ENCODE measurements at places on chromosomes 11 and 22. TPM values are rescaled to one million over a fixed set of nuclear protein-coding genes. Genes with fewer than 3 reads are reported as not detected.
A peak's percentile ranks its signal among the peaks of the same experiment; 100 is the strongest.

DNA sequence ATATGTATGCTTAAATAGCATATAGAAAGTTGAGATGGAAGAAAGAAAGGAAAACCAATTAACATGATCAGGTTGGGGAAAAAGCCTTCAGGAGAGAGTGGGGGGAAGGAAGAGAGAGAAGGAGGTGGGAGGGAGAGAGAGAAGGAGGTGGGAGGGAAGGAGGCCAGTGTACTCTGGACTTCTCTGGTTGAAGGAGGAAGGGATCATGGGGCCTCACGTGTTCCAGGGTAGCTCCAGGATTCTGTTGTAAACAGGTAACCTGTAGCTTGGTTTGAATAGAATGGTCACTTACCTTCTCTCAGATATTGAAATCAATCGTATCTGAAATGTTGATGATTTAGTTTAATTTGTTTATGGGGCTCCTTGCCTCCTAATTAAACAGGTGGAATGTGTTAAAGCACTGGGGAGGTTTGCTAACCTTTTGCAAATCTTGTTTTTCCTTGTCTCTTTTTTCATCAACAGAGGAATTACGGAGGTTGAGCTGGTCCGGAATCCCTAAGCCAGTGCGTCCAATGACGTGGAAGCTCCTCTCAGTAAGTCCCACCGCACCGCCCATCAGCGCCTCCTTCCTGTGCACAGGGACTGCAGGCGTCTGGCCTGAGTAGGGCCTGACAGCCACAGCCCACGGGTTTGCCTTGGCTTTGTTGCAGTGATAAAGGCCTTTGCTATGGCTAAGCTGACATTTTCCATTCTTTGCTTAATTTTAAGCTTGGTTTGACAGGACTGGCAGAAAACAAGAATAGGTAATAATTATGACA, 115.9 kb downstream of the TBC1D22A start:
- H3K27me3 ChIP-seq: no peaks in the 10 kb centered on the region
- peak overlapping the region; percentile 83 for H3K27ac ChIP-seq
- peaks cover 10% of the 10 kb centered on the region for H3K36me3 ChIP-seq
- DNase-seq: peak; percentile 48
- H3K4me3 ChIP-seq: no peak overlapping the region

Gene CD3D
- total RNA-seq: 0.89 TPM

Gene POTEH
- total RNA-seq: not detected

DNA sequence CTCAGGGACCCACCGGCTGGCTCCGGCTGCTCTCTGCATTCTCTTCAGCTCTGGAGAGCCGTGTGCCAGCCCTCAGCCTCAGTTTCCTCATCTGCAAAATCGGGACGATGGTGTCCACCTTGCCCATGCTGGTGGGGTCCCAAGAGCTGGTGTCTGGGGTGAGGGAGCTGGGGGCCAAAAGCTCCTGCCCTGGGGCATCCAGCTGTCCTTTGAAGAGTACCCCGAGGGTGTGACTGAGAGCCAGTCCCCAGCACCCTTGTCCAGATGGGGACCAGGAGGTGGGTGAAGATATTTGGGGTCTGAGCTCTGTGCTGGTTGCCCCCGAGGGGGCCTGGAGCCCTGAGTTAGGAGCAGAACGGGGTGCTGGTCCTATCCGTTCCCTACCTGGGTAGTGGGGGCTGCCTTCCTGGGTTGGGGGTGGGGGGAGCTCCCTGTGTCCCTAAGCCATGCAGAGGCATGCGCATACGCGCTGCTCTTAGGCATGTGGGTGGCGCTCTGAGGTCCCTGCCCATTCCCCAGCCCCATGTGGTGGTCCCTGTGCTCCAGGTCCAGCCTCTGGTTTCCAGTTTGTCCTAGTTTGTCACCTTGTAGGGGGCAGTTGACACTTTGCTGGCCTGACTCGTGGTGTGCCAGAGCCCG, 4.9 kb downstream of the LRP5 start:
- no peaks in the 10 kb centered on the region for H3K27me3 ChIP-seq
- H3K4me1 ChIP-seq: peaks cover 51% of the 10 kb centered on the region
- no peak for DNase-seq

Gene MRPL21
- total RNA-seq: 82.3 TPM

DNA sequence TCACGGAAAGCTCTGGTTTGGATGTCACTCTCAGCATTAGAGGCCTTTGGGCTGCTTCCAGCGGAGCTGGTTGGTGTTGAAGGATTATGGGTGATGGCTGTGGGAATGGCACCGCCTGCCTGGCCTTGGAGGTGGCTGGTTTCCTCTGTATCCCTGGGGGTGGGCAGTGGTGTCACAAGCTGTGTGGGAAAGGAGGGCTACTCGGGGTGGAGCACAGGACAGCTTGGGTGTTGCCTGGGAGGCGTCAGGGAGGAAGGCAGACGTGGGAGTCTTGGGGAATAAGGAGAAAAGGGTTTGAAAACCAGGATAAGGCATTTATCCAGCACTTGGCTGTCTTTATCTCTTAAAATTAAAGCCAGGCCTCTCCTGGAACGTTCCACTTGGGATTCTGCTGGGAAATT, 71.8 kb downstream of the ADAMTS15 start:
- peaks cover 3% of the 10 kb centered on the region for H3K27me3 ChIP-seq
- H3K4me3 ChIP-seq: no peak overlapping the region
- DNase-seq: no peak
- no peaks in the 10 kb centered on the region for H3K36me3 ChIP-seq
- H3K4me1 ChIP-seq: peaks cover 48% of the 10 kb centered on the region

- H3K27ac ChIP-seq: peak overlapping the region; percentile 12
- H3K27me3 ChIP-seq: no peaks in the 10 kb centered on the region
- no peak for DNase-seq
These were observed 7.9 kb upstream of the SYT12 start for GRCh38 chr11:67015048-67015447.

- H3K4me1 ChIP-seq: peaks cover 20% of the 10 kb centered on the region
- no peaks in the 10 kb centered on the region for H3K36me3 ChIP-seq
- H3K27me3 ChIP-seq: no peaks in the 10 kb centered on the region
- no peak for DNase-seq
- H3K4me3 ChIP-seq: no peak overlapping the region
These were observed 3.6 kb downstream of the C11orf16 start for GRCh38 chr11:8928981-8929615.

DNA sequence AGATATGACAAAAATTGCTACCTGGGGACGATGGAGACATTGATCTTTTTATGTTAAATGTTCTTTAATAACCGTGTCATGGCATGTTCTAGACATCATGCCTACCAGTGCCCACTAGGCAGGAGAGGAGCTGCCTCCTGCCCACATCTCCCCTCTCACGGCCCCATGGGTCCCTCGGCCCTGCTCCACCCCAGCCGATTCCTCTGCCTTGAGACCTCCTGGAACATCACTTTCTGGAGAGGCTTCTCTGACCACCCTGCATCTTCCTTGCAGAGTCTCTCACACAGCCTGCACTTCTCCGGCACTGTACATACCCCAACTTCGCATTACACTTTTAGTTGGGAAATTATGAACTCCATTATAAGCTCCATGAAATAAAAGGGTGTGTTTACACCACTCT, 16.8 kb downstream of the EFCAB6 start:
- H3K27ac ChIP-seq: no peak overlapping the region
- no peak for DNase-seq
- no peaks in the 10 kb centered on the region for H3K36me3 ChIP-seq
- H3K27me3 ChIP-seq: peaks cover under 1% of the 10 kb centered on the region
- peaks cover 6% of the 10 kb centered on the region for H3K4me1 ChIP-seq
